GM06990 (cell line): ENCODE measurements at places on chromosomes 2 and 18.

GRCh38 chr2:30394096-30394495, 53.0 kb upstream of the LCLAT1 start:
- no peak for DNase-seq

GRCh38 chr2:151570191-151570590, 160.5 kb downstream of the RIF1 start:
- no peak for DNase-seq

GRCh38 chr2:27922842-27923241, 32.3 kb downstream of the BABAM2 start:
- no peak for DNase-seq

DNA sequence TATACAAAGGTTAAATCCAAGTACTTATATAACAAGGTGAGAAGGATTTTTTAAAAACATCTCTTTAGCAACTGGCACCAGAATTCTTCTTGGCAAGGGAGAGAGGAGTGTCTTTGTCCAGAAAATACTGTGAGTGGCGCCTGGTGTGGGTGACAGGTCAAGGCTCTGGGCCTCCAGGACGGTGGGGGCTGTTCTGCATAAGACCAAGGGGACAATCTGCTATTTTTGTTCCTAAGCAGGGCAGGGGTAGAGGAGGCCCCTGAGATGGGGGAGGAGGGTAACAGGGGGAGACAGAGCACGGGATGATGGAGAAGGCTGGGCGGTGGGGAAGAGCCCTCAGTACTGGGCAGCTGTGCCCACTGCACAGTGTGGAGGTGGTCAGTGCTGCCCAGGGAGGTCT, 51.6 kb upstream of the TAF1B start:
- DNase-seq = no peak

DNA sequence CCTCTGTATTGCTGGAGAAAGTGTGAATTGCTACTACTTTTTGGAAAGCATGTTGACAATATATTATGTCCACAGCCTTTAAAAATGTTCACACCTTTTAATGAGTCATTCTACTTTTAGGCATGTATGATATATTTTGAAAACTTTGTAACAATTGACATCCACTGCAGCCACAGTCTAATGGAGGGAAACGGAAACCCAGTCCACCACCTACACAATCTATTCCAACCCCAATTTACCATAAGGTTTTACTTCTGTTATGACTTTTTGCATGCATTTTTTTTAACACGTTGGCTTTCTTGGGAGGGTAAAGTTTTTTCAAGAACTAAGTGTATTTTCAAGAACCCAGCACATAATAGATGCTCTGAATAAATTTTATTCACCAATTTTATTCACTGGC, 38.5 kb upstream of the ATP8B1 start:
- DNase-seq = peak; percentile 48

GRCh38 chr2:10323535-10323934, 20.8 kb downstream of the HPCAL1 start:
- no peak for DNase-seq
